ENCODE measurements at places on chromosomes 5 and 9.

- DNase-seq, result no peak
Measured at GRCh38 chr9:134811673-134812342, 68.8 kb upstream of the FCN2 start.

- no peak for DNase-seq
Measured at GRCh38 chr9:131917009-131917408, 162.7 kb downstream of the MED27 start.

DNA sequence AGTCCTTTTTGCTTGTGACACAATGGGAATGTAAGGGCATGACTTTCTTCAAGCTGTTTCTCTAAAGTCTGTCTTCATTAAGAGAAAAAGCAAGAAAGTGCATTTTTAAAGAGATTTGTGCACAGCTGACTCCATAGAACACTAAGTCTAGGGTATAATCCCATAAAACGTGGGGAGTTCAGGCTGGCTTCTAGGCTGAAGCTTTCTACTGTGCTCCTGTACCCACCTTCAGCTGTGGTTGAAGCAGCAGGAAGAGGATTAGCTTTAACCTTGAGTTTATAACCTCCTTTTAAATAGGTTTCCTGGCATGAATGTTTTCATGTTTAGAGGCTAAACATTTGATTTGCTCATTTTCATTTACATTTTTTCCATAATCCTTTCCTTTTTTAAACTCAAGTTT is 126.4 kb downstream of the HACD4 start:
- no peak for DNase-seq

DNA sequence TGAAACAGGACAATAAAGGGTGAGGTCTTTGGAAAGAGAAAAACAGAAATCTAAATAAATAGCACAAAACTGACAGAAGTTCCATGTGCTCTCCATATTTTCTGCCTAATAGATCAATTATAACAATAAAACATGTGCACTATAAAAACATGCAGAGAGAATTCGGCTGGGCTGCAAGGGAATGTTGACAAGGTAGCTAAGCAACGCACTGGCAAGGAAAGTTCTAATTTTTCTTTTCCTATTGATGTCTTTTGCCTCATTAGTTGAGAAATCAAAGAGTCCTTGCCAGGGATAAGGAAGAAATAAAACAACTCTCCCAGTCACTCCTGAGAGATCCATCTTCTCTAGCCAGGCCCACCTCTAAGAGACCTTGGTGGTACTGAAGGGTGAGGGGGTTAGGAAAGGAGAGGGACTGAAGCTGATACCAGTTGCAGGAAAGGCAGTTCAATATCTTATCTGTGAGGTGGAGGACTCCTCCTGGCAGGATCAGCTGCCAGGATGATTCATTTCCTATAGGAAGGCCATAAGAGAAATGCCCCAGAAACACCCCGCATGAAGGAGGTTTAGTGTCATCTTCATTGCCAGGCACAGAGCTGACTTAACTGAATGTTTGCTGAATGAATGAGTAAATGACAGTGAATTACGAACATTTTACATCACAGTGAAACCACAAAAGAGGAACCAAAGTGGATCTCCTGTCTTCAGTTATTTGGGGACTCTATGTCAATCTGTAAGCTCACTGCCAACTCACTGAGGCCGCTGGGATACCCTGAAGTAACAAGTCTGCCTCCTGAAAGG is 63.7 kb upstream of the IFNK start:
- no peak for DNase-seq
